ENCODE measurements at places on chromosomes 3 and 15.

GRCh38 chr15:36622197-36622795, 42.9 kb downstream of the CDIN1 start:
- DNase-seq, result no peak

DNA sequence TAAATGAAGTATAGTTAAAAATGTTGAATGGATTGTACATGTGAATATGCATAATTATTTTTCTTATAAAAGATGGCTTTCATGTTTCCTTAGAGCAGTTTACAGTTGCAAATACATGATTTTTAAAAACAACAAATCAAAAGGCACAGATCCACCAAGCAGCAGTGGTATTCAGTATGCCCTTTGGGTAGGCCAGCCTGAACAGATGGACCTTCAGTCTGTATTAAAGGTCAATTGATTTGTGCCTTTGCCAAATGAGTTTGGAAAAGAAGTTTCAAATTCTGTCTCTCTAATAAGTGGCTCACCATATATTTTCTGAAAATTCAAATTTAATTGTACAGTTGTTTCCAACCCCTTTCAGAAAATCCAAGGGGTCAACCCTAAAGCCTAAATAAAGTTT, 477.1 kb downstream of the NSUN3 start:
- DNase-seq, result no peak

- DNase-seq, result no peak
Measured at GRCh38 chr3:117350371-117350770, 640.8 kb downstream of the TUSC7 start.

- no peak for DNase-seq
Measured at GRCh38 chr3:175266478-175266877, 407.3 kb downstream of the NAALADL2 start.

DNA sequence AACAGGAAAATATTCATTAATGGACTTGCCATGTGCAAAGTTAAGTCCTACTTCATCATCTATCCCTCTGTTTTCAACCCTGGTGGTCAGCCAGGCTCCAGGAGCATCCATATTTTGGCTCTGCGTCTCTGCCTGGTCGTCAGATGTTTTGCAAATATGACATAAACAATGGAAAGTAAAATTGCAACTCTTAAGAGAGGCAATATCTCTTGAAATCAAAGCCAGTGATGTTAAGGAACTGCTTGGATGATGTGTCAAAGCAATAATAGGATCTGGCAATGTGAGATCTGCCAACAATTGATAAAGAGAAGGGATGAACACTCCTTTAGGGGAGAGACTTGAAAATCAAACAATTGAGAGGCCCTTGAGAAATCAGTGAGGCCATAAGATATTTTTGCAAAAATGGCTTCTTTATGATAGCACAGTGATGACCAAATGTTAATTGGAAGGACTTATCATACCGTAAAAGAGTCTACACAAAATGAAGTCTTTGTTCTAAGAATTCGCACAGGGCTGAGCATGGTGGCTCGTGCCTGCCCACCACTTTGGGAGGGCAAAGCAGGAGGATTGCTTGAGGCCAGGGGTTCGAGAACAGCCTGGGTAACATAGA, 6.5 kb downstream of the ABHD6 start:
- no peak for DNase-seq

GRCh38 chr3:9238276-9238675, 11.2 kb downstream of the SRGAP3 start:
- no peak for DNase-seq

DNA sequence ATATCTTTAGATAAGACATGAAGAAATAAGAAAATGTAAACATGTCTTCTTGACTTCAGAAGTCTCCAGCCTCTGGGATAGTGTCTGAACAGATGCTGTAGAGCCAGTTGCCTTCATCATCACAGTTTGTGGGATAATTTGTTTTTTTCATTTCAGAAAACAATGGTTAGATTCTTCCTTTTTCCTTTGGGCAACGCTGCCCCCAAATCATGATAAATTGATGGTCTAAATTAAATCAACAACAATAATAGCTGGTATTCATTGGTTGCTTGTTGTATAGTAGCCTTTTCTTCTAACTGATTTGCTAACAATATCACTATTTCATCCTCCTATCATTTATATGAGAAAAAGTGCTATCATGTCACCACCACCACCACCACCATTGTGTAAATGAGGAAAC, 12.6 kb upstream of the SHQ1 start:
- DNase-seq, result no peak

- no peak for DNase-seq
Measured at GRCh38 chr3:119588112-119588511, 8.8 kb downstream of the ADPRH start.

GRCh38 chr3:124597273-124597672, 133.0 kb upstream of the UMPS start:
- DNase-seq, result no peak

GRCh38 chr15:93997071-93997658, 234.2 kb upstream of the MCTP2 start:
- no peak for DNase-seq
